ENCODE measurements at places on chromosomes 1 and 21.

DNA sequence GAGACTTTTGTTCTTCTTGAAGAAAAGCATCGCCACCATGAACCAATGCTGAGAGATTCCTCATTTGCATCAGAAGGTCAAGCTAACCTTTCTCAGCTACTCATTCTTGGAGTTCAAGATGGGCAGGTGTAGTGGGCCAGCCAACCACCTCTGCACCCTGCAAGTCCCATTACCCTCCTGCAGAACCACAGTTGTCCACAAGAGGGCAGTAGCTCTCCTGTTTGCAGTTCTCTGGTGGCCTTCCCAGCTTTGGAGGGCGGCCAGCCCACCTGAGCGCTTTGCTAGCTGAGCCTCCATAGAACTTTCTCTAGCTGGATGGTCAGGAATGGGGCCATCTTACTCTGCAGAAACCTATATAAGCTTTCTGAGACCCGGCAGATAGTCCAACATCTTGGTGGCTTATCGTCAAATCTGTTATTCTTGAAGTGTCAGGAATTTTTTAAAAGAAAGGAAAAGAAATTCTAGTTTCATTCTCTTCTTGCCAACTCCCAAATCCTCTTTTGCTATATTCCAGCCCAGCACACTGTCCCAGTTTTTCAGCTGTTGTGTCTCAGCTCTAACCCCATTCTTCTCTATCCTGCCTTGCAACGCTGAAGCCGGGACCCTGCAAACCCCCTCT is 11.0 kb upstream of the LMX1A start:
- DNase-seq = peak; percentile 67

DNA sequence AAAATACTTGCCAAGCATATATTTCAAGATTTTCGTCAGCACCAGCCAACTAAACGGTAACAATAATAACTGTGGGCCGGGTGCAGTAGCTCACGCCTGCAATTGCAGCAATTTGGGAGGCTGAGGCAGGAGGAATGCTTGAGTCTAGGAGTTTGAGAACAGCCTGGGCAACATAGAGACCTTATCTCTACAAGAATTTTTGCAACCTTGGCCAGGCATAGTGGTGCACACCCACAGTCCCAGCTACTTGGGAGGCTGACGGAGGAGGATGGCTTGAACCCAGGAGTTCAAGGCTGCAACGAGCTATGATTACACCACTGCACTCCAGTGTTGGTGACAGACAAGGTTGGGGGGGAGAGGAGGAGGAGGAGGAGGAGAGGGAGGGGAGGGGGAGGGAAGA is 145.0 kb upstream of the TIAM1 start:
- DNase-seq = no peak

DNA sequence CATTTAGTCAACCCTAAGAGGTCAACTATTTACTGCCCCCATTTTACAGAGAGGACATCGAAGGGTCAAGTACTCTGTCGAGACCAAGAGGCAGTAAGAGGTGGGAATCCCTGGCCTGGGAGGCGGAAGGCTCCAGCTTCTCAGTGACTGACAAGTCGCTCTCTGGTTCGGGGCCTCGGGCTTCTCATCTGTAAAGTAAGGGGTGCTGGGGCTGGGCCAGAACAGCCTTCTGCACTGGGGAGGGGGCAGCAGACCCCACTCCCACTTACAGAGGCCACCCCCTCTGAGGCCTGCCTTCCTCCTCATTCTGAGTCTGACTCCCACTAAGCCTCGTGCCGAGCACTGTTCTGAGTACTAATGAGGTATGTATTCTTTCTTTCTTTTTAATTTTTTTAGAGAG is 17.0 kb upstream of the IFNLR1 start:
- no peak for DNase-seq

- no peak for DNase-seq
Observed at GRCh38 chr1:9606948-9607347, 18.2 kb downstream of the TMEM201 start.

DNA sequence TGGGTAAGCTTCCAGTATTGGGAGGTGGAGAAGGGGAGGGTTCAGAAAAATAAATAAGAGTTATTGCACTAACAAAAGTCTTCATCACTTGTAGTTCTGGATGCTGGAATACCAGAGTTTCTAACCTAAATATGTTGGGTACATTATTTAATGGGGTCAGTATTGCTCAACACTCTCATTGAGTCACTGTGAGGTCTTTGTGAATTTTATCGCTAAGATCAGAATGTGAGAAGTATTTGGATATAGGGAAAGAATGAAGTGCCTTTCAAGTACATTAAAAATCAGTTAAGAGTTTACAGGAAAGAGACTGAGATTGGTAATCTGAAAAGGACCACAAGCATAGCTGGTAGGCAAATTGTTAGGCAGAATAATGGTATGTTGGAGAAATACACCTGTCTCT is 8.8 kb downstream of the SNRPE start:
- DNase-seq = peak; percentile 37

GRCh38 chr1:111252786-111253185 is 25.3 kb downstream of the CHI3L2 start:
- no peak for DNase-seq

DNA sequence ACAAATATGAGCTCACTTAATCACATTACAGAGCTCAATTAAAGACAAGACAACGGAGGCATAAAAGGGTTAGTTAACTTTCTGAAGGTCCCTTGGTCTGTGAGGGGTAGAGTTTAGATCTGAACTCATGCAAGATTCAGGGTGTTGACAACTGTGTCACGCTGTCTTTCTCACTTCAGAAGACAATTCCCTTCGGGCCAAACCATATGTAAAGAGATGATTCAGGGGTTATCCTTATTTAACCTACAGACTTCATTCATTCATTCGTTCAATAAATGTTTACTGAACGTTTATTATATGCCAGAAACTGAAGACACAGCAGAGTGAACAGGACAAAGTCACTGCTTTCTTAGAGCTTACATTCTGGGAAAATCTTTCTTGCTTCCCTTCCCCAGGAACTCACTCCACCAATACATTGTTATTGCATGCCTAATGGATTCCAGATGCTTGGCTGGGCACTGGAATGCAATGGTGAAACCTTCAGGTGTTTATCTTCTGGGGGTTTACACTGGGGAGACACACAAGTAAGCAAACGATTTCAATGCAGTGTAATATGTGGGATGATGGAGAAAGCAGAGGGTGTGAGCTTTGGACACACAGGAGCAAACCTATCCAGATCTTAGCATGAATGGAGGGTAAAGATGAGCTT is 6.4 kb downstream of the XCL1 start:
- DNase-seq = peak; percentile 46

DNA sequence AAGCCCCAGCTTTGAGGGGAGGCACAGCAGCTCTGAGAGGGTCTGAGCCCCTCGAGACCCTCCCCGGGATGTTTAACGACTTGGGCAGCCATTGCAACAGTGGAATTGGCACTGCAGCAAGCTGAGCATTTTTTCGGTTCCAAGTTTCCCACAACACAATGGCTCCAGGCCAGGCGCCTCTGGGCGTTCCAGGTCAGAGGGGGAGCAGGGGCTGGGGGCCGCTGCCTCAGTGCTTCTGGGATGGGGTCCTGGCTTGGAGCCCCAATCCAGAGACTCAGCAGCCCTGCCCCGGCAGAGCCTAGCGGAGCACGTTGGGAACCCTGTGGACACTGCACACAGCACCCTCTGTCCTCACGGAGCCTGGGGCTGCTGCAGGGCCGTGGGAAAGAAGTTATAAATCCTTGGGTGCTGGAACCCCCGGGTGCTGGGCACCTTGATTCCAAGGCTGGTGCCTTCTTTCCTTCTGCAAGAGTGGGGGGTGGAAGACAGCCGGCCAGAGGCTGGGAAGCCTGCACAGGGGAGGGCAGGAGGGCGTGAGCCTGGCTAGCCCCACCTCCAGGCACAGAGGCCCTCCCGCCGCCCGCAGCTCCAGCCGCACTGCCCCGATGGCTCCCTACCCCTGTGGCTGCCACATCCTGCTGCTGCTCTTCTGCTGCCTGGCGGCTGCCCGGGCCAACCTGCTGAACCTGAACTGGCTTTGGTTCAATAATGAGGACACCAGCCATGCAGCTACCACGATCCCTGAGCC is 50.1 kb downstream of the COL18A1 start:
- peak; percentile 79 for DNase-seq

DNA sequence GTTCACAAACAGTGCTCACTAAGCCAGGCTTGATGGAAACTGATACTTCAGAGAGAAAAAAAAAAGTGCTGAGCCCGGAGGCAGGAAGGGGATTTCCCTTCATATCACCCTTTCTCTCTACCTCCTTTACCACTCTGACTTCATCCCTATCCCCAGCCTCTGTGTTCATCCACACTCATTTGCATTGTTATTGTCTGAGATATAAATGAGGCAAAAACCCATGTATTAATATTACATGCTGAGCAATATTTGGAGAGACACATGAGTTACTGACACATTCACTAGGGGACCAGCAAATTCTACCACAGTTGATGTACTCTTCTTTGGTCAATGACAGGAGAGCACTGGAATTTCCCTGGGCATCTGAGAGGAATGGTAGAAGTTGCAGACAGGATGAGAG is 175.8 kb downstream of the TNFSF18 start:
- DNase-seq = peak; percentile 64

DNA sequence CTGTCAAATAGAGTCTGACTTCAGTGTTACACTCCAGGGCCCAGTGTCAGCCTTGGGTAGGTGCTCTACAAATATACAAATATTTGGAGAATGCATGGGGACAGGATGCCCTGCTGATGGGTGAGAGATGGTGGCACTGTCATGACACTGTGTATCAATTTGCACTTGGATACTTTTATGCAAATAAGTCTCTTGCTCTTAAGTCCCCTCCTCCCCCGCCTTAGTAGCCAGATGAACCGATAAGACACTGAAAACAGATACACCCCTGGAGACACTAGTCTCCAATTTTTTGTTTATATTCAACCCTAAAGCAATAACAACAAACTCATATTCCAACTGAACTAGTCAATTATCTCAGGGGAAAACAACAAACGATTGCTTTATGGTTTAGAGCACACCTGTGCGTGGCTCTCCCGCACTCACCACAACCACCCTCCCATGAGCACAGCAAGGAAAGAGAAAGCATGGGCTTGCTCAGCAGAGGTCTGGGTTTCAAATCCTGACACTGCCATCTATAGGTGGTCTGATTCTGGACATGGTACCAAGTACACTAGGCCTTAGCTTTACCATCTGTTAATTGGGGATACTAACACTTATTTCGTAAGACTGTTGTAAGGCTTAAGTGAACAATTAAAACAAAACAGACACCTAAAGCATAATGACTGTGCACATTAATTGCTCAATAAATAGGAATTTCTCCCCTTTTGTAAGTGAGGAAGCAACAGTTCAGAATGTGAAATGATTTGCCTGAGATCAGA is 50.3 kb downstream of the HIVEP3 start:
- no peak for DNase-seq

- DNase-seq = no peak
Observed at GRCh38 chr21:36479415-36480402, at the start of gene CLDN14. TSS of gene CLDN14 (minus strand) at chr21:36480122. CDS start at chr21:36461695, 18,427 bp downstream.

- DNase-seq = no peak
Observed at GRCh38 chr1:181390410-181391077, 92.8 kb upstream of the CACNA1E start.

All from M059J (cell line).